ENCODE measurements at places on chromosomes 16 and 17.

- DNase-seq: peak; percentile 27
Observed at GRCh38 chr16:72172105-72173034, at the start of gene PMFBP1. Gene PMFBP1, minus strand, starts transcription at chr16:72172155. Its CDS starts 947 bp downstream, at chr16:72171208.

DNA sequence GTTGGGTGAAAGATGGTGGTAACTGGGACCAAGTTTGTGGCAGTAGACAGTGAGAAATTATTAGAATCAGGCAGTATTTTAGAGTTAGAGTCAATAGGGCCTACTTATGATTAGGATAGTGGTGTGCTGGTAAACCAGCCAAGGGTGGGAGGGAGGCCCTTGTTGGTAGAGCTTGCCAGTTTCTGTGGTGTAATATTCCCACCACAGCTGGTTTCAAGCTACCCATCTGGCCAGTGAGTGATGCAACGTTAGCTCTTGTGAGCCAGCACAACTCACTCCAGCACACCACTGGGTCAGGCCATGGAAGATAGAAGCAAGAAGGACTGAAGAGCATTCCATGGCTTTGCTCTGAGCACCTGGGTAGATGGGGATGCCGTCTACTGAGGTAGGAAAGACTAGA, 34.9 kb downstream of the GNAO1 start:
- no peak for DNase-seq

GRCh38 chr17:50239937-50240336, 34.3 kb upstream of the TMEM92 start:
- no peak for DNase-seq

DNA sequence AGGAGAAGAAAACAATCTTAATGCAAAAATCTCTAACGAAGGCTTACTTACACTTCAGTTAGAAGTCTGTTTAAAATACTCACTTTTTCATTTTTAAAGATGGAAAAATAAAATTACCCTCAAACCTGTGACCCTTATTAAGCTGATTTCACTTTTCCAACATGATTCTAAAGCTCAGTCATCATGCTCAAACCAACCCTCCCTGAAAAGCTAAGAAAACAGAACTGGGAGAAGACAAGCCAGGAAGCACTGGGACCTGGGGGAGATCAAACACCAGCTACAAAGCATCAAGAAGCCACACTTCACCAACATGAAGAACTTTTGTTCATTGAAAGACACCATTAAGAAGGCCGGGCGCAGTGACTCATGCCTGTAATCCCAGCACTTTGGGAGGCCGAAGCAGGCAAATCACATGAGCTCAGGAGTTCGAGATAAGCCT, 88.8 kb downstream of the LITAF start:
- DNase-seq: peak; percentile 51

DNA sequence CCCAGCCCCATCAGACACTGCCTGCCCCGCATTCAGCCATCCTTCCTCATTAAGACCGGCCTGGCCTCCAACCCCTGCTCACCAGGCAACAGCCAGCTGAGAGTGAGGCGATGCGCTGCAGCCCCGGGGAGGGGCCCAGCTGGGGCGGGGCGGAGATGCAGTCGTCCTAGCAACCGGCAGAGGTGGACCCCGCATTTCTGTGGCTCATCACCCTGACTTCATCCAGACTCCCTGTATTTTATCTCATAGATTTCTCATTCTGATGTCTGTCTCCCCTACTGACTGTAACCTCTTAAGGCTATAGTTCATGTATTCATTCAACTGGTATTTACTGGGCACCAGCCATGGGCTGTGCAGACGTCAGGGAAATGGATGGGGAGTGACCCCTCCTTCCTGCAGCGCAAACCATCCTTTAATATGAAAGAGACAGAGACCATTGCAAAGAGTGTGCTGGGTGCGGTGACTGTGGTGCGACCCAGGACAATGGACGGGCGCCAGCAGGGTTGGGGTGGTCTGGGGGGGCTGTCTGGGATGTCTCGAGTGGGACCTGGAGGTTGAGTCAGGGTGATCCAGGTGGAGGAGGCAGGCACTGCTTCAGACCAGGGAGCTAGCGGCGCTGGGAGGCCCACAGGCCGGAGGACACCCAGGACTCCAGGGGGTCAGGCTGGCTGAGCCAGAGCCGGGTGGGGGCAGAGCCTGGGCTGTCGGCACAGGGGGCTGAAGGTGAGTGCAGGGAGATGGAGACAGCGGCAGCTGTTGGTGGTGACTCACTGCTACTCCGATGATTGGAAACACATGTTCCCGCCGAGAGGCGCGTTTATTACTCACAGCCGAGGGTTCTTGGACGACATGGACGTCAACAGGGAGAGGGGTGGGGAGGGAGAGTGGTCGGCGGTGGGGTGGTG, 10.5 kb upstream of the TIMP2 start:
- peak; percentile 49 for DNase-seq

DNA sequence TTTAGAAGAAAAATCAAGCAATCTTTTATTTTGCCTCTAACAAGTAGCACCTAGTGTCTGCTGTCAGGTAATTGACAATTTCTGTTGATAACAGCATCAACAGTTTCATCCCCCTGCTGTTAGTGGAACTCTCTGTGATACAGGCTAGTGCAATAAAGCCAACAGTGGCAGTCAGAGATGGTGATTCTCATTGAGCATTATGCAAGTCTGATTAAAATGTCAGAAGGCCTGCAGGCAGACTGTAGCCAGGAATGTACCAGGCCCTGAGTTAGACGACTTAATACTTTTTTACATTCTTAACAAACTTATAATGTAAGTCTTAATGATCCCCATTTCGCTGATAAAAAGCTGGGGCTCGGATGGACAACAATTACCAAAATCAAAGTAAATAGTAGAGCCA, 14.6 kb downstream of the CYLD start:
- no peak for DNase-seq

DNA sequence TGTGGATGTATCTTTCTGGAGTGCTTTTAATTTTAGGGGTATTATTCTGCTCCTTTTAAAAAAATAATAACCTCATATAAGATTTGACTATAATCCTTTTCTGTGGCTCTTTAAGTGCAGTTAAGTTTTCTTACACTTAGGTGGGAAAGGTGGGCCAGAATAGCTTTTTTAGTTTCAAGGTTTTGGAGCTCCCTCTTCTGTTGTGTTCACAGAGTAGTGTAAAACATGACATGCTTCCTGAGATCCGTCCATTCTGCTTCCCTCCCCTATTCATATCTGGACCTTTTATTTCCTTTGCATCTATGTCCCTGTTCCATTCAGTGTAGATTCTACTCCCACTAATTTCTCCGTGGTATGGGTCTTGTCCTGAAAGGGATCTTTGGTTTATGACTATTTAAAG, 12.8 kb downstream of the LRRC36 start:
- DNase-seq: peak; percentile 33

GRCh38 chr17:28763804-28764266, 20.0 kb downstream of the TRAF4 start:
- DNase-seq: peak; percentile 77

DNA sequence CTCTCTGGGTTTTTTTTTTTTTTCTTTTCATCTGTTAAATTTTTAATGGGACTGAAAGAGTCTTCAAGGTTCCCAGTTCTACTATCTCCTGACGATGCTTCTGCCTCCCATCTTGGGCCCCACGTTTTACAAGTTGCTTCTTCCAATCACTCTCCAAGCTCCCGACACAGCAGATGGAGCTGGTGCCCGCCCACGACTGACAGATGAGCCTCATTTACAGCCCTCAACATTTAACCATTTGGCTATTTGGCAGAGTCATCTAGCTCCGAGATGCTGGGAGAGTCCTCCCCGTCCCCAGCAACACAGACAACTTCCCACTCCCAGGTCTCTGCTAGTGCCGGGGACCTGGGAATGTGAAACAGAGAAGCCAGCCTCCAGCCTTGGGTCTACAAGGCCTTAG, 276.9 kb downstream of the SHISA9 start:
- no peak for DNase-seq

DNA sequence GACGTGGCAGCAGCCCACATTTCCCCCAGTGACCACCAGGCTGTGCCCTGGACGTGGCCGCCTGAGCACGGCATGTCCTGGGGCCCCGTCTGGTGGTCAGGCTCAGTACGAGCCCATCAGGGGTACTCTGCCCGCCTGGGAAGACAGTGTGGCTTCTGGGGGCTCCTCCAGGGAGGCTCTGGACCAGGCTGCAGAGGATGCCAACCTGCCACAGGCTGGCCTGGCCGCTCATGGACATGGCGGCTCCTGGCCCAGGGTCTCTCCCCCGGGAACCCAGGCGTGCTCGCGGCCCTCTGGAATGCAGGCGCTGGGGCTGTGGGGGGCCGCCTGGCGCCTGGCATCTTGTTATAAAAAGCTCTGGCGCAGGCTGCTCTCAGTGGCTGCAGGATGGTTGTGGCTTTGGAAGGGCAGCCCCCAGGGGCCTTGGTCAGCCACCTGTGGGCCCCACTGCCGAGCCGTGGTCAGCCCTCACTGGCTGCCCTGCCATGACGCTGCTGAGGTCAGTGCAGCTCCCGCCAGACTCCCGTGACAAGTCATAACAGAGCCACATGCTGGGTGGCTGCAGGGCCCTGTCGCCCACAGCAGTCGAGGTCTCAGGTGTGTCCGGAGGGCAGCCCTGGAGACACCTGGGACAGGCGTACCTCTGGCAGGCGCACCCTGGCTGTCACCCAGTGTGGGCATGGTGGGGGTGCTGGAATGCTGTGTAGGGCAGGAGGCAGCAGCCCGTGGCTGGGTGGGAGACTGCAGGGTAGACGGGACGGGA, 15.0 kb downstream of the CENPX start:
- DNase-seq: no peak

DNA sequence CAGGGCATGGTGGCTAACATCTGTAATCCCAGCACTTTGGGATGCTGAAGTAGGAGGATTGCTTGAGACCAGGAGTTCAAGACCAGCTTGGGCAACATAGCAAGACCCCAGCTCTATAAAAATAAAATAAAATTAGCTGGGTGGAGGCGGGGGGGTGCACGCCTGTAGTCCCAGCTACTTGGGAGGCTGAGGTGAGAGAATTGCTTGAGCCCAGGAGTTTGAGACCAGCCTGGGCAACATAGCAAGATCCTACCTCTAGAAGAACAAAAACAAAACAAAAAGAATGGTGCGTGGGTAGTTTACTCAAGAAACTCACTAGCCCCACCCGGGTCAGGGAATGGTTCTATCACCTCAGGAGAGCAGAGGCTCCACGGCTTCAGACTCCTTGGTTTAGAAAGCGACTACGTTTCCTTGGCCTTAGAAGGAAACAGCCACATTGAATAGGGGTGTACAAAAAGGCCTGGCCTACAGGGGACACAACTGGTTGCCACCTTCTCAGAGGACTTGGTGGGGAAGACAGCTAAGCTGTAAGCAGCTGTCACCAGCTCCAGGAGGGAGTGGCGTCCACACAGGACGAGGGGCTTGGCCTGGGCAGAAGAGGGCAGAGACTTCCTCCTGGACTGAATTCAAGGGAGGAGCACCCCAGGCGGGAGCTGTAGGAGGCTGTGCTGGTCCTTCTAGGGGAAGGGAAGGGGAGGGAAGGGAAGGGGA, 716 bp downstream of the TK1 start:
- DNase-seq: no peak

DNA sequence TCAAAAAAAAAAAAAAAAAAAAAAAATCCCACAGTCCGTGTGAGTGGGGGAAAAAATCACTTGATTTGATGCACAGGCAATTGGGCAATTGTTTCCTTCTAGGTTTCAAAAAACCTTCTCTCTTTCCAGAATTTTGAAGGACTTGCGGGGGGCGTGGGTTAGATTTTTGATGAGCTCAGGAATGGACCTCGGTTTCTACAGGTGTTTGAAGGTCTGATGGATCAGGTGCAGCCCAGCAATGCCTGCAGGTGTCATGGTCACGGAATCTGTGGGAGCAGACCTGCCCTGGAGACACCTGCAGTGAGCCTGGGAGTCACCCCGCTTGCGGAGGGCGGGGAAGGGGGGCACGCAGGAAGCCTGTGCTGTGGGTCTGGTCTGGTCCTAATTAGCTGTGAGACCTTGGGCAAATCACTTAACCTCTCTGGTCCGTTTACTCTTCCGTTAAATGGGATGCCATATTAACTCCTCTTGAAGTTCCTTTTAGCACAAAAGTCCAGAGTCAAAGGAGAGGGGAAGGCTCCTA, 174.2 kb downstream of the IRF8 start:
- no peak for DNase-seq

DNA sequence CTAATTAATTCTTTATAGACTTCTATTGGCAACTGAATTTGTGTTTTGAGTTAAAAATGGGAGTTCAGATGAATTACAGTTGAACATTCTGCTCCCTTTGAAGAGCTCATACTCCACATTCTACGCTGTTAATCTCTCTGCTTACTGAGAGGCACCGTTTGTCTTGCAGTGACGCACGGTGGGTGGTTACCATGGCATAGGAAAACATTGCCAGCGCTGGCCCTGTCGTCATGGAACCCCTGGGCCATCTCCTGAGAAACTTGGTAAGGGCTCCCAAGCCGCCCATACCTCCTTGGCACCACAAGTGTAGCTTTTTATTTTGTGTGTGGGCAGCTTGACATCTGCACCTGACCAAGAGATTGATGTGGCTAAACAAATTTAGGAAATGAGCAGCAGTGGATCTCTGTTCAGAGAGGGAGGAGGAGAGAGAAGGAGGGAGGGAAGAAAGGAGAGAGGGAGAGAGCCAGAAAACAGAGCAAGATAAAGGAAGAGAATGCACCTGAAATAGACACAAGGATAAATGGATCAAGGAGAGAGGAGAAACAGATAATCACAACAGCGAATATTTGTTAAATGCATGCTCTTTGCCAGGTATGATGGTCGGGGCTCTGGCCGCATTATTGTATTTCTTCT, 398.5 kb downstream of the HAPSTR1 start:
- DNase-seq: peak; percentile 20

DNA sequence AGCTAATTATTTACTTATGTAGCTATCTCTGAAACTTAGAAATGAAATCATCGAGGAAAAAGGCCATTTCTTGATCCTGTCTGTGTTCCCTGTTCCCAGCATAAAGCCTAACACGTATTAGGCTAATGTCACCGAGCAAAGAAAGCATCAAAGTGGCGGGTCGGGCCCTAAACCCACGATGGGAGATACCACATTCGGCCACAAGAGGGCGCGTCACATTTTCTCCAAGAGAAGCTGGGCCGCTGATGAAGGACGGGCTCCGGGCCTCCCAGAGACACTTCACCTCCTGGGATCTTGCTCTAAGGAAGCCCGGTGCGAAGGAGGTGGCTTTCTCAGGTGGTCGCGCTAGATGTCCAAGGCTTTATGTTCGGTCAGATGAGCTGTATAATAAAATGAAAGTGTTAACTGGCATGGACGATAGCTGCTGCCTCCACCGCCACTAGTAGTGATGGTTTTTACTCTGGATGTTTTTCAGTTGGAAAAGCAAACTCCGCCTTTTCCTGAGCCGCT, 853 bp upstream of the PDK2 start:
- DNase-seq: peak; percentile 64

DNA sequence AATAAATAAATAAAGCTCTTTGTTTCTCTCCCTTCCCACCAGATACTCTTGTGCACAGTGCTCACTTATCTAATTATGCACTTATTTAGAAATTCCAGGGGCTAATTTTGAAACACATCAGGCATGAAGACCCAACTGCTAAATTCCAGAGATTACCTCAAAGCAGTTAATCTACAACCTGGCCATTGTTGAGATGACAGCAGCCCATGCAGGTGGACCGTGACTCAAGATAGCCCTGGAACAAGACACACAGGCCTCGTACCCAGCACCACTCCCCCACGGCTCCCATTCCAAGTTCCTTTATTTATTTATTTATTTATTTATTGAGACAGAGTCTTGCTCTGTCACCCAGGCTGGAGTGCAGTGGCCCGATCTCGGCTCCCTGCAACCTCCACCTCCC, 60.1 kb upstream of the NPEPPS start:
- no peak for DNase-seq

GRCh38 chr17:37650419-37651003, 7.3 kb upstream of the DDX52 start:
- DNase-seq: peak; percentile 36

GRCh38 chr17:66152756-66153155, 39.2 kb downstream of the CEP112 start:
- DNase-seq: no peak

- DNase-seq: no peak
Observed at GRCh38 chr16:77539421-77540034, 104.7 kb upstream of the ADAMTS18 start.

GRCh38 chr16:15836074-15836473, 20.8 kb downstream of the MYH11 start:
- no peak for DNase-seq
